Natural killer cell (primary cell): ENCODE measurements at places on chromosomes 3 and 15. TPM values are rescaled to one million over a fixed set of nuclear protein-coding genes. Genes with fewer than 3 reads are reported as not detected.

- H3K4me1 ChIP-seq: no peaks in the 10 kb centered on the region
- H3K4me3 ChIP-seq: no peak overlapping the region
- no peaks in the 10 kb centered on the region for H3K27me3 ChIP-seq
These were observed 18.4 kb upstream of the RPLP1 start for GRCh38 chr15:69434238-69434637.

DNA sequence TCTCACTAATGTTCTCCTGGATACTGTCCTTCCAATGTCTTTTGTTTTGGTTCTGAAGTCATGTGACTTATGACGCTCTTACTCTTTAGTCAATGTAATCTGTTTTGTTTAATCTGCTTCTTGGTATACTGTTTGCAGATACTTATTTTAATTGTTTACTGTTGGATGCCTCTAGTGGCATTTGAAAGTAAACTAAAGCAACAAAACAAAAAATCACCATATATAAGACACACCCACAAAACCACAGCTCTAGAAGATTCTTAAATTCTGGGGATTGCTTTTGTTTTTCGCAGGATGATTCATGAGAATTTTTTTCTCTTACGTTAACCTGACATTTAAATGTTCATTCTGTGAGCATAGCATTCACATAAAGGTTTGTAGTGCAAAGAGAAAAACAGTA, 16.8 kb downstream of the SLC25A26 start:
- no peaks in the 10 kb centered on the region for H3K27me3 ChIP-seq
- no peak overlapping the region for H3K4me3 ChIP-seq
- DNase-seq: no peak
- no peak overlapping the region for H3K27ac ChIP-seq

DNA sequence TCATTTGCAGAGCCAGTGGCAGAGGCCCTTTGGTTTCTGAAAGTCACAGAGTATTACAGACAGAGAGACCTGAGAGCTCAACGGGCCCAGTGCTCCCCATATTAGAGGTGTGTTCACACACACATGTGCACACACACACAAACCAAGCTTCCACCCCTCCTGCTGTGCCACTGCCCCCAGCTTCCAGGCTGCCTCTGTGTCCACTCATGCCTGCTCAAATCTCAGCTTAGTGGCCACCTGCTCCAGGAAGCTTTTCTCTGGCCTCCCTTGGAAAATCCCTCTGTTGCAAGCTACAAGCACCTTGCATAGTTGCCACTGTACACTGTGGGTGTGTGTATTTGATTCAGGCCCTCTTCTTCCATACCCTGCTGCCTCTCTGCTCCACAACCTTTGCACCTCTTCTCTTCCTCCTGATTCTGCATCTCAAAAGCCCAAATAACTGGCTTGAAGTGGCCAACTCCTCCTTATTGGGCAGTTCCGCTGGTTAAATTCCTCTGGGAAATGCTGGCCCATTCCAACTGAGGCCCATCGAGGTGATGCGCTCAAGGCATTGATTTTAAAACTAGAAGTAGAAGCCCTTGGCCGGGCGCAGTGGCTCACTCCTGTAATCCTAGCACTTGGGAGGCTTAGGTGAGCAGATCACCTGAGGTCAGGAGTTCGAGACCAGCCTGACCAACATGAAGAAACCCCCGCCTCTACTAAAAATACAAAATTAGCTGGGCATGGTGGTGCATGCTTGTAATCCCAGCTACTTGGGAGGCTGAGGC, 23.0 kb downstream of the MESD start:
- H3K4me3 ChIP-seq: no peak overlapping the region
- H3K27ac ChIP-seq: no peak overlapping the region
- no peaks in the 10 kb centered on the region for H3K4me1 ChIP-seq
- H3K27me3 ChIP-seq: no peaks in the 10 kb centered on the region
- DNase-seq: no peak

- H3K27ac ChIP-seq: no peak overlapping the region
- H3K4me1 ChIP-seq: no peaks in the 10 kb centered on the region
- H3K36me3 ChIP-seq: no peaks in the 10 kb centered on the region
- H3K4me3 ChIP-seq: no peak overlapping the region
- no peaks in the 10 kb centered on the region for H3K27me3 ChIP-seq
These were observed 391.4 kb downstream of the LRTM1 start for GRCh38 chr3:54536450-54536849.

- no peak overlapping the region for H3K27ac ChIP-seq
- no peaks in the 10 kb centered on the region for H3K27me3 ChIP-seq
These were observed 165.2 kb upstream of the TPM1 start for GRCh38 chr15:62877276-62877857.

DNA sequence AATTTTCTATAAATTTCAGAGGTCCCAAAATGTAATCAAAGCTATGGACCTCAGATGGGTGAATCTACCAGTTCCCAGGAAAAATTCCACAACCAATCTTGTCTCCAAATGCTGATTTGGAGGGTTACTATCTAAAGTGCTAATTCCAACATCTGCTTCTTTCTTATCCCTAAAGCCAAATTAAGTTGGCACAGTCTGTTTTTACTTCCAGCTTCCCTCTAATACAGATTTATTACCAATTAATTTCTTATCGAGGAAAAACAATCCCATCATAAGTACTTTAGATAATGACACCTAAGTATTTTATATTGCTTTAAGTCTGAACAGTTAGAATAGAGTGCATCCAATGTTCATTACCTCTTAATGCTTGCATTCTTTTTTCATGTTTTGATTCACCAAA, 12.9 kb upstream of the TAFA4 start:
- H3K36me3 ChIP-seq: no peaks in the 10 kb centered on the region
- no peak overlapping the region for H3K27ac ChIP-seq
- H3K4me3 ChIP-seq: no peak overlapping the region
- H3K4me1 ChIP-seq: no peaks in the 10 kb centered on the region

The CLDN16 gene
- not detected for total RNA-seq

GRCh38 chr3:159763011-159763601, 225.5 kb upstream of the IL12A start:
- H3K27me3 ChIP-seq: peaks cover 10% of the 10 kb centered on the region
- H3K27ac ChIP-seq: no peak overlapping the region
- peak overlapping the region; percentile 37 for H3K4me3 ChIP-seq
- H3K4me1 ChIP-seq: peaks cover 22% of the 10 kb centered on the region

DNA sequence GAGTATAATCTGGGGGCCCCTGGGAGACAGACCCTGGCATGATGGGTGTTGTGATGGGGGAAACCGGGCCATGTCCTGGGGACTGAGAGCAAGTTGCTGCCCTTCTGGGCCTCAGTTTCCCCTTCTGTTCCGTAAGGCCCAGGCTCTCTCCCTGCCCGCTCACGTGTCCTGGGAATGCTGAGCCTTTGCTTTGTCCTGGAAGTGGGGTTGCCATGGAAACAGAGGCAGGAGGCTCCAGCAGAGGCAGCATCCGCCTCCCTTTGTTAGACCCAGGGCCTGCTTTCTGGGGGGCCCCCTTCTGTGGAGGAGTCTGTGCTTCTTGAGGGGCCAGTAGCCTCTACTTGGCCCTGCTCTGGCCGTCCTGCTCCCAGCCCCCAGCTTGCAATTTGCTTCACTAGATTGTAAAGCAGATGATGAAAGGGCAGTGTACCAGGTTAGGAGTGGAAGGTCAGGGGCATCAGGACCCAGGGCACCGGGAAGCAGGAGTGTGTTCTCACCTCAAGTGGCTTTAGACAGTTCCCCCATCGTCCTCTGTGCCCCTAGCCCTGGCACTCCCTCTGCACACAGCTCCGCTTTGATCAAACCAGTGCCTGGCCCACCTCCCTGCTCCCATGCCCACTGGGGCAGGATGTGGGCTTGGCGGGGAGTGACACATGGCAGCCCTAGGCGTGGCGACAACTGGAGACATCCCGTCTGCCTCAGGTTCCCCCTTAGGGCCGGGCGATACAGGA, 105.6 kb downstream of the FBLN2 start:
- no peaks in the 10 kb centered on the region for H3K36me3 ChIP-seq
- no peak for DNase-seq
- no peaks in the 10 kb centered on the region for H3K27me3 ChIP-seq
- peaks cover 49% of the 10 kb centered on the region for H3K4me1 ChIP-seq

DNA sequence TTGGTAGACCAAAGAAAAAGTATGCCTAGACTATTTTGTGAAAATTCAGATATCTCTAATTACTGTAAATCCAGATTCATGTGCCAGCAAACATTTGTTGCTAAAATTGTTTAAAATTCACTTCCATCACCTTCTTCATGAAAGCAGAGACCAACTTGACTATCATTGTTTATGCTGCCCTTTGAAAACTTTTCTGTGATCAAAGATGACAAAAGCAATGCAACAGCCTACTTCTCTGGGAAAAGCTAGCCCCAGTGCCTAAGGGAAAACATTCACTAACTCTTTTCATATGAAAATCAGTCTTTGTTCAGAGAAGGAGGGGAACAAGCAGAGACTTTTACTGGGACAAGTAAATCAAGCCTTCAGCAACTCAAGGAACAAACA, 178.0 kb upstream of the P2RY1 start:
- no peaks in the 10 kb centered on the region for H3K36me3 ChIP-seq
- H3K4me1 ChIP-seq: no peaks in the 10 kb centered on the region
- no peak overlapping the region for H3K27ac ChIP-seq
- no peak overlapping the region for H3K4me3 ChIP-seq
- no peaks in the 10 kb centered on the region for H3K27me3 ChIP-seq

DNA sequence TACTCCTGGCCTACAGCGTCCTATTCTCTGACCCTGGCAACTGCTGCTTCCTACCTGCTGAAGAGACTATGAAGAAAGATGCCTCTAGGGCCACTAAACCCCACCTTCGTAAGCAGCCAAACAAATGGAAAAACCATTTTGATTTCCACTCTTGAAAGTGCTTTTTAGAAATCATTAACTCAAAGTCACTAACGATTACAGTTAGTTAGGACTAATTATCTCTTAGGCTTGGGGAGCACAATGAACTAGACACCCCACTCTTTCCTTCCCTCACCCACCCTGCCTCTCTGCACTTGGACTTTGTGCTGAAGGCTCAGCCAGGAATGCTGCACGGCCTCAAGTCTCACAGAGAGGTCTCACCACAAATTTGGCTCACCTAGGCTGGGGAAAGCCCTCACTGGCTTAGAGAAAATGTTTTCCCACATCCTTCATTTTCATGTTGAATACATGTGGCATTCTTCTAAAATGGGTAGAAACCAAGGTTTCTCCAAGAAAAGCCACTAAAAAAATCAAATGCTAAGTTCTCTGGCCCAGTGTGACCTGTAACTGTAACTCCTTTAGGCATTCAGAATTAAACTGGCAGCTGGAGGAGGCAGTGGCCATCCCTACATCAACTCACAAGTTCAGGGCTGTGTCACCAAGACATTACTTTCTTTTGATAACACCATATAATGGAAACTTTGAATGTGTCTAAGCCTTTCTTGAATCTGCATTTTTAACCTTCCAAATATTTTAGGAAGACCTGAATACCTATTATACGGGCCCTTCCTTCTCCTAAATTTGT, 47.1 kb downstream of the NPTN start:
- no peak overlapping the region for H3K4me3 ChIP-seq
- no peaks in the 10 kb centered on the region for H3K4me1 ChIP-seq
- no peaks in the 10 kb centered on the region for H3K27me3 ChIP-seq
- DNase-seq: no peak
- H3K27ac ChIP-seq: no peak overlapping the region
- H3K36me3 ChIP-seq: peaks cover 47% of the 10 kb centered on the region

- H3K4me1 ChIP-seq: no peaks in the 10 kb centered on the region
- H3K27me3 ChIP-seq: no peaks in the 10 kb centered on the region
- no peak overlapping the region for H3K27ac ChIP-seq
- H3K4me3 ChIP-seq: no peak overlapping the region
- DNase-seq: no peak
These were observed 1686.7 kb downstream of the SI start for GRCh38 chr3:163391407-163392181.

The GOLGA8N gene
- 50.5 TPM for total RNA-seq

DNA sequence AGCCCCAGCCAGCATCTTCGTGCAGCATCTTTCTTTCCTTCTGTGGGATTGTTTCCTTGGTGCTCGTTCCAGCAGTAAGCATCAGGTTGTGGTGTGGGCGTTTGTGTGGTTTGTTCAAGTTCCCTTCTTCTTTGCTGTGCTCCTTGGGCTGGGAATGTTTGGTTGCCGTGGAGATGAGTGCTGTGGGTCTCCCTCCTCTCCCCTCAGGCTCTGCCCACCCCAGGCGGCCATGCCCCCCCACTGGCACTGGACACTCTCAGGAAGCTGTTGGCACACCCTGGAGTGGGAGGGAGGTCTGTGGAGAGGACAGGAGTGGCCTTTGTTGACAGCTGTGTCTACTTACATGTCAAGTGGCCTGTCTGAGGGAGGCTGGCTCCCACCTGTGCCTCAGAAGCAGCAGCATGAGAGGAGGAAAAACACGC, 46.5 kb upstream of the SACM1L start:
- no peaks in the 10 kb centered on the region for H3K27me3 ChIP-seq
- H3K4me3 ChIP-seq: no peak overlapping the region
- H3K27ac ChIP-seq: no peak overlapping the region
- H3K4me1 ChIP-seq: peaks cover 8% of the 10 kb centered on the region

The WDR82 gene
- 108 TPM for total RNA-seq

DNA sequence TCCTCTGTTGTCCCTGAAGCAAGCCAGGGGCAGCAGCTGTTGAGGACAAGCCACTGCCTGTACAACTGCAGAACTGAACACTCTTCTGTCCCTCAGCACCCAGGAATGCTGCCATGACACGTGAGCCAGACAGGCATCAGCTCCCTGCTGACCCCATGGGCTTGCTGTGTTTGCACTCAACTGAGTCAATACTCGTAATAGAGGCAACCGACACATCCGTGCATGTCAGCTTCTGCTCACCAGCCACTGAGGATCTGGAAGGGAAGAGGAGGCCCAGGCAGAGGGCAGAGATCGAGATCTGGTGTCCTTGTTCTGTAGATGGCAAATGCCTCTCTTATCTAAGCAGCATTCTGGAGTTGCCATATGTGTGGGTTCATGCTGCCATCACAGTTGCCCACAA, 54.3 kb upstream of the SEC61A1 start:
- no peaks in the 10 kb centered on the region for H3K36me3 ChIP-seq
- no peak for DNase-seq
- no peaks in the 10 kb centered on the region for H3K4me1 ChIP-seq
- H3K27ac ChIP-seq: no peak overlapping the region
- H3K27me3 ChIP-seq: no peaks in the 10 kb centered on the region
- H3K4me3 ChIP-seq: no peak overlapping the region

DNA sequence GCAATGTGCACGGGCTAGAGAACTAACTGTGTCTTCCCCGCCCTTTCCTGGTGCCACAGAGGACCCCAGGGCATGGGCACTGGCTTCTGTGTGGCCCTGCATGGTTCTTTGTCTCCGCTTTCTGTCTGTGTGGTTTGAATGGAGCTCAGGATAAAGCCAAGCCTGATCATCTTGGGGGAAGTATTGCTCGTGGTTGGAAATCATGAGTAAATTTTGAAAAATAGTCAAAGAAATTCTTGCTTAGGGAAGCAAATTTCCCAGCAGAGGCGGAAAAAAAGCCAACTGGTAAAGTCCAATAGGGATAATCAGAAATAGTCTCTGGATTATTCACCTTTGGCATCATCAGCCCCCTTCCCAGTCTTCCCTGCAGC, 55.4 kb downstream of the MAGEF1 start:
- H3K27ac ChIP-seq: no peak overlapping the region
- no peaks in the 10 kb centered on the region for H3K36me3 ChIP-seq
- no peaks in the 10 kb centered on the region for H3K27me3 ChIP-seq
- no peaks in the 10 kb centered on the region for H3K4me1 ChIP-seq
- DNase-seq: no peak
